CD14-positive monocyte (primary cell): ENCODE measurements at places on chromosomes 6 and 20.
A peak's percentile ranks its signal among the peaks of the same experiment; 100 is the strongest.

DNA sequence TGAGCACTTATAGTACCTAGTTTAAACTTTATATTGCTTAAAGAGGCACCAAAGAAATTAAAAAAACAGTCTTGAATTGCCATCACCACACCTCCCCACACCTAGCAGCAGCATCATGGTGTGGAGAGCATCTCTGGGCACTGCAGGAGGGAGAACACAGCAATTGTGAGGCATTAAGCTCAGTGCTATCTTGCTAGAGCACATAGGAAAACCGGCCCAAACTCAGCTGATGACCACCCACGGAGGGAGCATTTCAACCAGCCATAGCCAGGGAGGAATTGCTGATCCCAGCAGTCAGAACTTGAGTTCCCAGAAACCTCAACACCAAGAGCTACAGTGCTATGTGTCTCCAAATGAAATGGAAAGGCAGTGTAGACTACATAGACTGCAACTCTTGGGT lies 19.5 kb upstream of the DEFB113 start:
- DNase-seq: no peak

DNA sequence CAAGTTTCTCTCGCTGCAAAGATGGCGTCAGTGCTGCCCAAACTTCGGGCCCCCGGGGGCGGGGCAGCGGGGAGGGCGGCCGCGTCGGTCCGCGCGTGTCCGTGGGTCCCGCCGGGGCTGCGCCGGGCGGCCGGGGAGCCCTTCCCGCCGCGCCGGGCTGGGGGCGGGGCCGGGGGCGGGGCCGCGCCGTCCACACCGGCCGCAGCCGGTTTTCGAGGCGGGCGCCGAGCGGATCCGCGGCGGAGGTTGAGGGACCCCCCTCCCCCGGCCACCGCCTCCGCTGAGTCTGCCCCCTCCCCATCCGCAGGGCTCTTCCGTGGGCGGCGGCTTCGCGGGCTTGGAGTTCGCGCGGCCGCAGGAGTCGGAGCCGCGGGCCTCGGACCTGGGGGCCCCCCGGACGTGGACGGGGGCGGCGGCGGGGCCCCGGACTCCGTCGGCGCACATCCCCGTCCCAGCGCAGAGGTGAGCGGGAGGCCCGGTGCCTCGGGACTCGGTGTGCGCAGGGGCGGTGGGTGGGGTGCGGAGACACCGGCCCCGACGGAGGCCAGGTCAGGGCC lies 572 bp downstream of the SLC2A4RG start:
- DNase-seq: no peak

DNA sequence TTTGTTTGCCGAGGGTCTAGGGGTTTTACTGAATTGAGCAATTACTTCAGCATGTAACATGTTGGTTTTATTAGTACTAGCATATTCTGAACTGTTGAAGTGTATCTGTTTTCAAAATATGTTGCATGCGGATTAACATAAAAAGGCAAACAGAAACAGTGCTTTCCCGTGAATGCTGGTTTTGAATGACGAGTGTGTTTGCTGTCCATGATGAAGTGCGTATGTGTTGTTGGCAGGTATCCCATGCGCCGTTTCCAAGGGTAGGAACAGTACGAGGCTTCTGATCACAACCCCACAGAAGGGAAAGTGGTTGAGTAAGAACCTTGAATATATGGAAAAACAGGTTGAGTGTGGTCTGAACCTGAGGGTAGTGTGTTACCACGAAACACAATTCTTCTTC lies 232.9 kb downstream of the SAMD5 start:
- no peak for DNase-seq

GRCh38 chr20:8971669-8972316 lies 97.1 kb upstream of the PLCB4 start:
- no peak for DNase-seq

GRCh38 chr20:23446505-23446904 lies 6.2 kb downstream of the CST11 start:
- DNase-seq: peak; percentile 33

DNA sequence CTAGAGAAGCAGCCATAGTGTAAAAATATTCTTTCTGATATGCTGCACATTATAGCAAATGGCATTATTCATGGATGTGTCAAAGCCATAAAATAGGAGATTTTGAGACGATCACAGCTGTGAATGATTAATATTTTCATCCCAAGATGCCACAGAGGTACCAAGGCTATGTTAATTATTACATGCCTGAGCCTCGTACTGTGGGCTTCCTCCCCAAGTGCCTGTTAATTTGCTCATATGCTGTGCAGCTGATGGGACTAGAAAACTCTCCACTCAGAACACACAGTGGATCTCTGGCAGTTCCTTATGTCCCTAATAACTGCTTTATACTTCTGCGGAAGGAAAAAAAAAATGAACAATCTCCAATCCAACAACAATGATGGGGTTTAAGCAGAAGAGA lies 184.9 kb upstream of the TSHZ2 start:
- no peak for DNase-seq

DNA sequence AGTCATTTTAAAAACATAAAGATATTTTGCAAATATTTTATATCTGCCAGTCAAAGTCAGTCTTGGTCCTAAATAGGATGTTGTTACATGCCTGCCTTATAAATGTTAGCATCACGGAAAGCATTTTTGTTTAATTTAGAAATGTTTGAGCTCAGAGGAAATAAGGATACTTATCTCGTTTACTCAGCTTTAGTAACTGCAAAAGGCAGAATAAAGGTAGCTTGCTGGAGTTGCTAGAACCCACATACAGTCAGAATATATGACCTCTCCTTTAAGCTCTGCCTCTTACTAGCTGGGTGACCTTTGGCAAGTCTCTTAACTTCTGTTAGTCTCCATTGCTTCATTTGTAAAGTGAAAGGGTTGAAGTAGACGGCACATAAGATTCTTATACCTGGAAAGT lies 867.3 kb downstream of the KIF16B start:
- DNase-seq: no peak

GRCh38 chr6:38407192-38407591 lies 232.5 kb downstream of the BTBD9 start:
- no peak for DNase-seq

DNA sequence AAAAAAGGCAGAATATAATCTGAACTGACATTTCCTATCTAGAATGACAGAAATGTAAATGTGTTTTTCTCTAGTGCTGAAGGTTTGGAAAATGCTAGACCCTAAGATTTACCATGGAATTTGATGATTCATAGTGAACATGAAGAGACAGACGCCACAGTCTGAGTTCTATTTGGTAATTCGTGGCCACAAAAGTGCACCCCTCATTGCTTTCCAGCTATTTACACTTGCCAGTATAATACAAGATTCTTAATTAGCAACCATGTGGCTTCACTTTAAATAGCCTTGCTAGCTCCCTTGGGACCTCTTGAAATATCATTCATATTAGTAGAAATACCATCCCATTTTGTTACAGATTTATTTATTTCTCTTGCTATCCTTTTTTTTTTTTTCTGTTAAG lies 636.8 kb downstream of the PRKN start:
- DNase-seq: no peak
